ENCODE measurements at places on chromosomes 2 and 18.

- DNase-seq, result no peak
These were observed 940.5 kb upstream of the DDX18 start for GRCh38 chr2:116874021-116874420.

GRCh38 chr2:180571559-180571958, 408.8 kb upstream of the UBE2E3 start:
- no peak for DNase-seq

- no peak for DNase-seq
These were observed 160.6 kb downstream of the RNF144A start for GRCh38 chr2:7077660-7078267.

GRCh38 chr18:9792565-9793245, 84.6 kb downstream of the RAB31 start:
- DNase-seq, result no peak

DNA sequence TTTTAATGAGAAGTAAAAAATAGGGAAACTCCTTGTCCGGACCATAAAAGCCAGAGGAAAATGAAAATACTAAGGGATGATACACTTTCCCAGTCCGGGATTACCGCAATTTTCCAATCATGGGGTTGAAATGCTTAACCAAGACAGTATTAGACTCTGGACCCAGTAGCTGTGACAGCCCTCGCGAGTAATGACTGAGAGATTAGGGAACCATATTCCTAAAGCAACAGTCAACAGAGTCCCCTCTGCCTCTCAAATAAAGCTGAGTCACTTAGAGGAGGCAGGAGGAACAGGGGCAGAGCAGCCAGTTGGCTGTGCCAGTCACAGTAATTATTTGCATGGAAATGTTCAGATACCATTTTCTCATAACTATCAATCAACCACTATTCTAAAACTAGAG, 34.8 kb downstream of the GPATCH11 start:
- DNase-seq, result no peak

DNA sequence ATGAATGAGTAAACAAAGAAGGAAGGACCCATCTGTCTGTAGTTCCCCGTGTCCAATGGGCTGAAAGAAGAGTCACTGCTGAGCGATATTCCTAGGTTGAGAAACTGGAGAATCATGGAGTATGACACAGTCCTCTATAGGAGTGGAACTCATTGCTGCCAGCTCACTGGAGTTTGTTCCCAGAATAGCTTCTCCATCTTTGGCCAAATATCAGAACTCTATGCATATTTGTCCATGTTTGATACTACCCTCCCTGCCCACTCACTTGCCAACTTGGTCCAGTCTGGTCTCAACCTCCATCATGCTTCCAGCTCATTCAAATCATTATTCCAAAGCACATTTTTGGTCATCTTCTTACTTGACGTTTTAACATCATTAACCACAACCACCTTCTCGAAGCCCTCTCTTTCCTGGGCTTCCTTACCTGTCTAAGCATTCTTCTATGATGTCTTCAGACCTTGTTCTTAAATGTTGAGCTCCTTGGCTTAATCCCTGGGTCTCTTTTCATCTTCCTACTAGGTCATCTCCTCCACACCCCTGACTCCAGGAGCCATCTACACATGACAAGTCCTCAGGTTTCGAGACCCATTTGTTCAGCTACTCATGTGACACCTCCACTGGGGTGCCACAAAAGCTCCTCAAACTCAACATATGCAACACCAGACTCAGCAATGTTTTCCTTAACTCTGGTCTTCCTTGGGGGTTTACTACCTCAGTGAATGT, 221.6 kb downstream of the MYCN start:
- DNase-seq, result no peak

- no peak for DNase-seq
These were observed 293.3 kb downstream of the MTX2 start for GRCh38 chr2:176562359-176563078.

DNA sequence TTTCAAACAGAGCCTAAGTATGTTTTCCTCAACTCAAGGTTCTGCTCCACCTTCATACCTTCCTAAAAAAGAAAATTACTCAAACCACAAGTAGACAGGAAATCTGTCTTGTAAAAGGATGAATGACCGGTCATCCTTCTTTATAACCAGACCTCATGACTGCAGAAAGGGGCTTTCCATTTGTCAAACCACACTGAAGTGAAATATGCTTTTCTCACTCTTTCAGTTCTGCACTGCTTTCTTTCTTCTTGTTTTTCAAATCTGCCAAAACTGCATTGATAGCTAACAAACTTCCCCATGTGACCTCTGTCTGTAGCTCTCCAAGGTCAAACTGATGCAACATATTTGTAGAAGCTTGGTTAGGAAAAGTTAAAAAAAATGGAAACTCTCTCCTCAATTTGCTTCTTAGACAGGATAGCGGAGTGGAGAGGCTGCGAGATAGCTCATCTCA, 308.9 kb upstream of the CCDC68 start:
- DNase-seq, result no peak

DNA sequence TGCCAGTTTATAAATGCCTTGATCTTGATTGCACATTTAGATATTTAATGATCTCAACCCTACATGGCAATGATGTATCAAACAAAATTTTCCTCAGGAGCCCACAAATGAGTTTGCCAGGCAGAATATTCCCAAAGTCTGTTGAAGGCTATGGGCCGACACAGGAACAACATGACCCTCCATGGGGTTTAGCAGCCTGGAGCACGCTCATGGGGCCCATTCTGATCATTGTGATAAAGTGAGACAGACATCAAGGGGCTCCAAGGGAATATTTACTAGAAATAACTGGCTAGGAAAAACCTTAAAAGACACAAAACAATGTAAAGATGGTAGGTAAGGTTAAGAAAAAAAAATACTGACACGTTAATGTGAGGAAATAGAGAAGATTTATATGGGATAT, 485.4 kb downstream of the PLCL1 start:
- DNase-seq, result no peak

DNA sequence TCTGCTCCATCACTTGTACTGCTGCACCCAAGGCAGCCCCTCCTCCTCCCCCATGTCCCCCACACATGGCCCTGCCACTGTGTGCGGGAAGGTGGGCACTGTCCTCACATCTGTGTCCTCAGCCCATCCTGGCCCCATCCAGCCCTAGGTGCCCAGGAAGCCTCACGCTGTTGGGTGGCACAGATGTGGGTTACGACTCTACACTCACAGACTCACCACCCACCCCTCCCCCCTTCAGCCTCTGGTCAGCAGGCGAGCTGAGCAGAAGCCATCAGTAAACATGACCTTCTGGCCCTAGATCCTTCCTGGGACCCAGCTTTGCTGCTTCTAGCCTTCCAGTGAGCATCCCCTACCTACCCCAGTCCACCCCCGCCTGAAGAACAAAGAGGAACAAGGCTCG, 43.0 kb downstream of the ADCY3 start:
- DNase-seq, result no peak

DNA sequence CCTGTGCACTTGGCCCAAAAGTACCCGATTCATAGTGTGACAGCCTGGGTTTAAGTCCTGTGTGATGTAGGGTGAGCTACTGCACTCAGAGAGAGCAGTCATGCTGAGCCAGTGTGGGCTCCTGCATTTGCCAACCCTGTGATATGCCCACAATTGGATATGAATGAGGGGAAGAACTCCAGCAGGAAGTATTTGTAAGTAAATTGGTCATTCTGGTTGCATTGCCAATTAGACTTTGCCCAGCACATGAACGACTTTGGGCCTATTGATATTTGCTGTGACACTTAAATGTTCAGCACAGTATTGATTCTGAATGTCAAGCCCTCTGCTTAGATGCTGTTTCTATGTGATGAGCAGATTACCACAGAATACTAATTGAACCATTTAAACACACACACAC, 570.9 kb downstream of the PIK3C3 start:
- DNase-seq, result no peak

- no peak for DNase-seq
These were observed 6.5 kb downstream of the PLEK start for GRCh38 chr2:68371581-68371980.

- DNase-seq, result no peak
These were observed 84.0 kb downstream of the DYNAP start for GRCh38 chr18:54675076-54675475.

- DNase-seq, result no peak
These were observed 24.0 kb downstream of the CCDC85A start for GRCh38 chr2:56207760-56208159.
